ENCODE measurements at places on chromosomes 12 and 14.

- DNase-seq: no peak
Observed at GRCh38 chr14:65446159-65446558, 33.6 kb downstream of the FUT8 start.

DNA sequence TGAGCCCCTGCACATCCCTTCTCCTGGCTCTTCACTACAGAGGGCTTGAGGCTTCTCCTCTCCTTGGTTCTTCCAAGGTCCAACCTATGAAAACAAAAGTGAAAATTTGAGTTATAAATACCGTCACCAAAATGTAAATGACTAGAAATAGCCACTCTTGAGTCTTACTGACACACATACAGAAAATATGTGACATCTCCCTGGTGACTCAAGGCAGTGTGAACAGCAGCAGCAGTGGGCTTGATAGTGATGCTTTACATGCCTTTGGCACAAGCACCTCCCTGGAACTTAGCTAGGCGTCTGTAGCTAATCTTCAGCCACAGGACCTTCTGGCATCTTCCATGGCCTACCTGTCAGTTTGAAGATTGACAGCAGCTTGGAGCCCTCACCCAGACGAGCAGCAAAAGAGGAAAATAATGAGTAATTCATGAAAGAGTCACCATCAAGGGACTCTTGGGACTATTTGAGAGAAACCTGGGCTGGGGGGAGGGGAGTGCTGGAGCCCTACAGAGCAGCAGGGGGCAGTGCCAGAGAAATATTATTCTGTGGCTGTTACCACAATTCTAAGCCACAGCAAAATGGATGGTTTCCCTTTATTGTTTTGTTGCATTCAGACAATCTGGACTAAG is 158.0 kb downstream of the KCNK10 start:
- DNase-seq: no peak

DNA sequence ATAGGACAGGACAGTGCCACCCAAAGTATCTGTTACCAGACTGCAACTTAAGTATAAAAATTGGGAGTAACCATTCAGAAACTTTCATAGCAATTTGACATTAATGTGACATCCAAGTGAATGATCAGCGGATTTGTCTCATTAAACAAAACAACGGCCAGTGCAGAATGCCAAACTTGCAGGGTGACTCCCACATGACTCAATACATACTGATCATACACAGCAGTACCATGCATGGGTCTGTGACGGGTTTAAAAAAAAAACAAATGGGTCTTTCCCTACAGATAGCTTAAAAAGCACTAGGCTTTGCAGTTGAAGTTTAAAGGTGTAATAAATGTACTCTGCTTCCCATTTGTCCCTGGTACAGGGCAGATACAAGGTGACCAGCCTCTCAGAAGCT is 116.6 kb downstream of the SLC35F4 start:
- DNase-seq: no peak

DNA sequence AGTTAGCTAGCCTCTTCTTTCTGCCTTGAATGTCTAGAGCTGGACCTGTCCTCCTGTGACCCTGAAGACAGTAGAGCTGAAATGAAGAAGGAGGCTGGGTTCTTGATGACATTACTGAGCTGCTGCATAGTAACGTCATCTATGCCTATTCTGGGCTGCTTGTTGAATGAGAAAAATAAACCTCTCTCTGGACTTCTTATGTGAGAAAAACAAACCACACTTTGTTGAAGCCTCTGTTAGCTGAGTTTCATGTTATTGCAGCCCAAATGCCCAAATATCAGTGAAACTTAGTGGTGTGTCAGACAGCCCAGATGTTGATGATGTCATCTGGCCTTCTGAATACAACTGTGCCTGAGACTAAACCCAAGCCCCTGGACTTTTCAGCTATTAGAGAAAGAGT is 67.0 kb upstream of the MAX start:
- no peak for DNase-seq

DNA sequence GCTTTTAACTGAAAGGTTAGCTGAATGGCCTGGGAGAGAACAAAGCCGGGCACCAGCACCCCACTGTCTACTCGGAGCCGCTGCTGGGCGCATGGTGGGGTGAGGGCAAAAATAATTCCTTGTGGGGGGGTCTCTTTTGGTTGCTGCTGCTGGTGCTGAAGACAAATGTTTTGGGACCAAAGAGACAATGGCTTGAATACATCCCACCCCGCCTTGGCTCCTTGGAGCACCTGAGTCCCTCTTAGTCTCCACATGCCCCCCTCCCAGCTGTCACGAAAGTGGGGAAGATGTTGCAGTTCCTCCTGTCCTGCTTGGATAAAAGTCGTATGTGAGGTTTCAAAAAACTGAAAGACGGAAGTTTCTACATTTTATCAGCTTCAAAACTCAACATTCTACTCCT is 85.0 kb downstream of the PIWIL1 start:
- DNase-seq: no peak

DNA sequence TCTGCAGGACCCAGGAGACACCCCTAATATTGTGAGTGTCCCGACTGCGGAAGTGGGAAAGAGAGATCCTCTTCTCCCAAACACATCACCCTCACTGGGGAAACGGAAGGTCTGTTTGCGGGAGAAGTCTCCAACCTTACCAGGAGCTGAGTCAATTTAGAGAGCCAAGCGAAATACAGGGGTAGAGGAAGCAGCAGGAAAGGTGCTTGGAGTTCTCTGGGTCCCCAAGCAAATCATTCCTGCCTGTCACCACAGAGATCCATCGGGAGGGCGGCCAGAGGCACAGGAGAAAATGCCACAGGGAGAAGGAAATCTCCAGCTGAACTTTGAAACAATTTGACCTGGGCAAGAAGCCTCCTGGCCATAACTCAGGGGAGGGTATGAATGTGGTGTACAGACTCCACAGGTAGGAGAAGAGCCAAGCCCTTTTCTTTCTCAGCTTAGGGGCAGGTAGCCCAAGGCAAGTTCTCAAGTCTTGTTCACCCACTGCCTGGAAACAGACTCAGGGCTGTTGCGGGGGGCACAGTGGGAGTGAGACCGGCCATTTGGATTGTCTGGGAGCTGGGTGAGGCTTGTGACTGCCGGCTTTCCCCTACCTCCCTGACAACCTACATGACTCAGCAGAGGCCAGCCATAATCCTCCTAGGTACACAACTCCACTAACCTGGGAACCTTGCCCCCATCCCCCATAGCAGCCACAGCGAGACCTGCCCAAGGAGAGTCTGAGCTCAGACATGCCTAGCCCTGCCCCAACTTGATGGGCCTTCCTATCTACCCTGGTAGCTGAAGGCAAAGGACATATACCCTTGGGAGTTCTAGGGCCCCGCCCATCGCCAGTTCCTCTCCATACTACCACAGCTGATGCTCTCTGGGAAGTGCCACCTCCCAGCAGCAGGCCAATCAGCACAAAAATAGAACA is 211.9 kb upstream of the ARHGAP5 start:
- DNase-seq: no peak

Data from stimulated activated CD4-positive, alpha-beta T cell treated with anti-CD3 and anti-CD28 coated beads, Interleukin-2, amount 100 ng/mL, for 4 hours (primary cell).